ENCODE measurements at places on chromosomes 1 and 21.

DNA sequence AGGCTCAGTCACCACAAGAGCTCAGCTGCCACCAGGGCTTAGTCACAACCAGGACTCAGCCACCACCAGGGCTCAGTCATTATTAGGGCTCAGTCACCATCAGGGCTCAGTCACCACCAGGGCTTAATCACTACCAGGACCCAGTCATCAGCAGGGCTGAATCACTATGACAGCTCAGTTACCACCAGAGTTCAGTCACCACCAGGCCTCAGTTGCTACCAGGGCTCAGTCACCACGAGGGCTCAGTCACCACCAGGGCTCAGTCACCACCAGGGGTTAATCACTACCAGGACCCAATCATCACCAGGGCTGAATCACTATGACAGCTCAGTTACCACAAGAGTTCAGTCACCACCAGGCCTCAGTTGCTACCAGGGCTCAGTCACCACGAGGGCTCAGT is 196.2 kb downstream of the NPHP4 start:
- DNase-seq = no peak

DNA sequence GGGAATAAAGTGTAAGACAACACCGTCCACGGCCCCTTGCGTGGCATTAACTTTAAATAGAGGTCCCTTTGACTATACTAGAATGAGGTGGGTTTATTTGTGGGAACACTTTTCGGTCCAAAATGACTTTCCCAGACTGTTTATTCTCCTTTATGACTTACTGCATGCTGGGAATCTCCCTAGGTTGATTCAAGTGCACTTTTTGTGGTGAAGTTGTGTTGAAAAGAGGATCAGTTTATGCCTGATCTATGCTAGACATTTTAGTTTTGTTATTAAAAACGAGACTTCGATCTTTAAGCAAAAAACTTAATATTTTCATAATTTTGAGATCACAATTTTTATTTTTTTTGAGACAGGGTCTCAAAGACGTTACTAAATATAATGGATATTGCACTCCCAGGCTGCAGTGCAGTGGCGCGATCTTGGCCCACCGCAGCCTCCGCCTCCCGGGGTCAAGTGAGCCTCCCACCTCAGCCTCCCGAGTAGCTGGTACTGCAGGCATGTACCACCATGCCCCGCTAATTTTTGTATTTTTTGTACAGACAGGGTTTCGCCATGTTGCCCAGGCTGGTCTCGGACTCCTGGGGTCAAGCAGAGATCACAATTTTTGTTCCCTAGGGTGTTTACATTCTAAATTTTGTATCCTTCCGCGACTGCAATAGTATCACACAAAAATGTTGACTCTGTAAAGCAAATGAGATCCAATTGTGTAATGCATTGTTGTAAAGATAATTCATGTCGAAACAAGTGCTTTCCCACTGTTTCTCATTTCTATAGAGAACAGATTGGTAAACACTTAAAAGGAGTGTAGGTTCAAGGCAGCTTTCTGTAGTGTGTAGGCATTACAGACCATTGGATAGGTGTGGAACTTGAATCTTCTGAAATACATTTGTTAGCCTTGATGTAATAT is 1.6 kb downstream of the CDC42 start:
- no peak for DNase-seq

DNA sequence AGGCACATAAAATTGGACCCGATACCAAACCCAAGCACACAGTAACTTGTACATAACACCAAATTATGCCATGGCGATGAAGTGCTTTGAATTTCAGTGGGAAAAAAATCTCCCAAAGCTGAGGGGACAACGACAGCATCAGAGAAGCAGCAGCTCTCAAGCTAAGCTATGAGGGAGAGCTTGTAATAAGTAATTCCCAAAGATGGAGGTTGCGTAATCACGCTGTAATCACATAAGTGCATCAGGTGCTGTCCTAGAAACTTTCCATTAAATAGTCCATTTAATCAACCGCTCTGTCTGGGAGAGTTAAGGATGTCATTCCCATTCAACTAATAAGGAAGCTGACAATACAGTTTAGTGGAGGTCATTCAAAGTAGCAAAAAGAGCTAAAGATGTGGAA is 37.6 kb upstream of the KRTAP19-8 start:
- DNase-seq = no peak

GRCh38 chr1:214838351-214838750 is 235.4 kb downstream of the CENPF start:
- no peak for DNase-seq

DNA sequence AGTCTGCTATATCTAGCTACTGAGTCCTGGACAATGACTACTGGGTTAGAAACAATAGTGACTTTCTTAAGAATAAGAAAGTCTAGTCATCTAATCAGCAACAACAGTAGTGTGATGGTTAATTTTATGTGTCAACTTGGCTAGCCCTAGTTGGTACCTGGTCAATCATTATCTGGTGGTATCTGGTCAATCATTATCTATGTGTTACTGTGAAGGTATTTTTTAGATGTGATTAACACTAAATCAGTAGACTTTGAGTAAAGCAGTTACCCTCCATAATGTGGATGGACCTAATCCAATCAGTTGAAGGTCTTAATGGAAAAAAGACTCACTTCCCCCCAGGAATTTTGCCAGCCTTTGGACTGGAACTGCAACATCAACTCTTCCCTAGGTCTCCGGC is 312.6 kb downstream of the SIPA1L2 start:
- no peak for DNase-seq

GRCh38 chr1:108504447-108504846 is 54.3 kb downstream of the NBPF6 start:
- DNase-seq = no peak

DNA sequence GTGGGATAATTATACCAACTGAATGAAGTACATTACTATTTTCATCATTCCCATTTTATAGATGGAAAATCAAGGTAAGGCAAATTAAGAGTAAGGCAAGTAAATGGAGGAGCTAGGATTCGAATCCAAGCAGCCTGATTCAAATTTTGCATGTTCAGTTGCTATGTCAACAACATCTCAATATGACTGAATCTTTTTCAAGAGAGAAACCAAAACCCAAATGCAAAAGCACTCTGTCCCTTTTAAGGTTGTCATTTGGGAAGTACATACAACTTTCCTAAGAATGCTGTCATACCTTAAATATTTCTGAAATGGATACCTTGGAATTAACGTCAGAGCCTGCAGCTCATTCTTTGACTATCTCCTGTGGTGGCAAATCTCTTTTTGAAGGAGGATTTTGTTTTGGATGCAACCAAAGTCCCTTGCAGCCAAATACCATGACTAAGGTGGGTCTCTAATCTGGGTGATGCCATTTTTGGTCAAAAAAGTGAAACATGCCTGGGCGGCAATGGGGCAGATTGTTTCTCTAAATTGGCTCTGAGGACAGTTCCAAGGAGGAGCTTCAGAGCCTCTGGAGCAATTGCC is 25.4 kb downstream of the ADAMTS1 start:
- no peak for DNase-seq

DNA sequence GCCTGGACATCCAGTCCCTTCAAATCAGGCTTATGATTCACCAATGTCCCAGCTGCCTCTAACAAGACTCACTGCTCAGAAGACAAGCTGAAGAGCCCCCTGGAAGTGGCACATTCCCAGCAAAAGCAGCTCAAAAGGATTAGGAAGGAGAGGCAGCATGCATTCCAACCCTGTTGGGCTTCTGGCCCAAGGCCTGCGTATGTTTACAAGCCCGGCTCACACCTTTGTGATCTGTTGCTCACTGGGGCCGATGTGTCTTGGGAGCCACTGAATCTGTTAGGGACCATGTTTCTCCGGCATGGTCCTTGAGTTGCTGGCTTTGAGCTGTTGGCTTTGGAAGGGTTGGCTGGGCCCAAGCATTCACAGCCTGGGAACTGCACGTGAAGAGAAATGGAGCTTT is 81.2 kb upstream of the C1orf174 start:
- DNase-seq = no peak

DNA sequence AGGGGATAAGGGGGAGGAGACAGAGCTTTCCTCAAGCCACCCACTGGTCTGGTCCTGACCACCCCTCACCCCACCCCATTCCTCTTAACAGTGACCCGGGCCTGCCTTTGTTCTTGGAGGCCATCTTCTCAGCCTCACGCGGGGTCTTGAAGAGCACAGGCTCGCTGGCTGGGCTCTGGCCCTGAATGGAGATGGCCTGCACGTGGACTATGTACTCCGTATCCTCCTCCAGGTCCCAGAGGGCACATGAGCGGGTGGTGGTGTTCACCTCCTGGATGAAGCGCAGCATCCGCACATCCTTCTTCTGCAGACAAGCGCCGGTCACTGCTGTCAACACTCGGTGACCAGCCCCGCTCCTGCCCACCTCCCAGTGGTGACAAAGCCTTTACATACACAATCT is 2.6 kb downstream of the FNDC5 start:
- no peak for DNase-seq

- DNase-seq = no peak
Observed at GRCh38 chr1:8407652-8408051, 89.7 kb downstream of the SLC45A1 start.
